ENCODE measurements at places on chromosomes 6 and 20.

GRCh38 chr6:88298066-88298845, 132.1 kb upstream of the CNR1 start:
- DNase-seq: no peak

- DNase-seq: no peak
These were observed 44.8 kb upstream of the FABP7 start for GRCh38 chr6:122734529-122735395.

GRCh38 chr6:34888874-34889555, at the start of gene ANKS1A:
ANKS1A (plus strand) TSS chr6:34889255; CDS start chr6:34889403, 148 bp downstream.
- DNase-seq: peak; percentile 74

- no peak for DNase-seq
These were observed 7.4 kb upstream of the TJAP1 start for GRCh38 chr6:43469947-43470346.

DNA sequence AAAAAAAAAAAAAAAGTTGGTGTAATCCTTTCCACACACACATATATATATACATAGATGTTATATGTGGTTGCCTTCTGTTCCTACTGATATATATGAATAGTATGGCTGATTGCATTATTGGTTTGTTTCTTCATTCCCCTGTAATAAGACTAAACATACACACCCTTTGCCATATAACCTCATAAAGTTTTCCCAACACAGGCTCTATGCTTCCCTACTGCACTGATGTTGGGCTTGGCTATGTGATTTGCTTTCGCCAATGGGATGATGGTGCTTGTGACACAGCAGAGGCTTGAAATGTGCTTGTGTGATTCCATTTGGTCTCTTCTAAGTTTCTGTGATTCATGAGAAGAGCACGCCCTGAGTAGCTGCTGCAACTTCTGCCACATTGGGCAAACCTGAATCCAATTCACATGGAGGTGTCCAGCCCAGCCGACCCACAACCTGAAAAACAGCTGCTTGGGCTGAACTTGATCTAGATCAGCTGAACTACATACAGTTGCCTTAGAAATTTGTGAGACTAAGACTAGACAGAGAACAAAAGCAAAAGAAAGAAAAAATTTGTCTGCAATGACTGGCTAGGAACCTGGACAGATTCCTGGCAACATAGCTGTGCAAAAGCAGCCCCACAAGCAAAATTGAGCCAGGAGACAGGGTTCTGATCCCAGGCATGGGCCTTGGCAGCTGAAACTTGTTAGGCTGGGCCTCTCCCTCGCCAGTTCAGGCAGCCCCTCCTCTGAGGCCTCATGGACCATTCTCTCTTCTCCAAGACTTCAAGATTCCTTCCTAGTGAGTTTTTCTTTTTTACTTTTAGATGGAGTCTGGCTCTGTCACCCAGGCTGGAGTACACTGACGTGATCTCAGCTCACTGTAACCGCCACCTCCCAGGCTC, 13.4 kb upstream of the TBC1D20 start:
- no peak for DNase-seq

- DNase-seq: no peak
These were observed 147.3 kb downstream of the UNC5CL start for GRCh38 chr6:40891686-40892085.

- no peak for DNase-seq
These were observed 14.3 kb downstream of the GLO1 start for GRCh38 chr6:38688579-38689087.

DNA sequence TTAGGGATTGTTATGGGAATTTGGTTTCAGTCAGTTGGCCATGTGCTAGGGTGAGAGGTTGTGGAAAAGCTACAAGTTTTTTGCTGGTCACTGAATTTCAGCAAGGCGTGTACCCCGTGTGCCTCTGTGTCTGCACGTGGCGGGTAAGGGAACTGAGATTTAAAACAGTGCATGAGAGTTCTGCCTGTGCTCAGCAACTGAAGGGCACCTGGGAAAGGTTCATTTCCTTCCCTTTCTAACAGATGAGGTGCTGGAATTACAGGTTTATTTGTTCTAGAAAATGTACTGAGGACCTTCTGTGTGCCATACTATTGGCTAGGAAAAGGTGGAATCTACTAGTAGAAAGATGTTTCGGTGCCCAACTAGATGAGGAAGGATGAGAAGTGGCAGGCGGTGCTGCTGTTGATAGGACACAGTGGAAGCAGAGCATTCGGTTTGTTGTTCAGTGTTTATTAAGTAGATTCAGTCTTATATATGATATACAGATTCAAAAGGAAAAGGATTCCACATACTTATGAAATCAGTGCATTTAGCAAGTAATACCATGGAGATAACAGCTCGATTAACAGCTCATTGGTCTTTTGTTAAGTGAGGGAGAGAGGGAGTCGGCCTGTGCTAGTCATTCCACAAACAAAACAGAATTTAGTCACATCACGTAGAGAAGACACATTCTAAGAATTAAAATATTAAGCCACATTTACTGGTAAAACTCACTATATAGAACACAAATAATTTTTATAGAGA, 84.7 kb downstream of the ASXL1 start:
- DNase-seq: no peak

GRCh38 chr6:83310046-83310445, 116.9 kb downstream of the RWDD2A start:
- peak; percentile 18 for DNase-seq

GRCh38 chr6:31339210-31339609, 17.8 kb downstream of the HLA-B start:
- DNase-seq: no peak

DNA sequence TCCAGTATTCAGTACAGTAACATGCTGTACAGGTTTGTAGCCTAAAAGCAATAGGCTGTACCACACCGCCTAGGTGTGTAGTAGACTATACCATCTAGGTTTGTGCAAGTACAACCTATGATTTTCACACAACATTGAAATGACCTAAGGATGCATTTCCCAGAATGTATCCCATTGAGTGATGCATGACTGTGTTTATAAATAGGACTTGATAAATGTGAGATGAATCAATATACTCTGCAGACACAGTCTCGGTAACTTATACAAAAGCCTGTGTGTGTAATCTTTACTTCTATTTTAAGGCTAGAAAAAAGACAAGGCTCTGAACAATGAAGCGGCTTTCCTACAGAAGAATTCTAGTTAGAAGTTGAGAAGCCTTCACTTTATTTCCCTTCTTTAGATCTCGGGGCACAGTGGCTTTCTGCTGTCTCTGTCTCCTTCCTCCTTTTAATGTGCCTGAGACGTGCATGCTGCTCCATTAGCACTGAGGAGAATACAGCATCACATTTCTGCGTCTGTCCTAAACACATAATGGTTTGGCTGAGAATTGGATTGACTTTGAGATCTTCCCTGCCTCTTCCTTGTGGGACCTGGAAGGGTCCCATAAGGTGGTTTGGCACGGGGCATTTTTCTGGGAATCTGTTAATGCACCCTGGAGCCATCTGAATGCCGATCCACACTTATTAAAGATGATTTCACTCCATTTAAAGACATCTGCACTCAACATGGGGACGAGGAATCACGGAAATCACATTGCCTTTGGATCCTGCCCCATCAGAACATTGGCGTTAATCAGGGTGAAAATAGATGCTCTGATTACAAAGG, 112.5 kb downstream of the SCML4 start:
- no peak for DNase-seq

DNA sequence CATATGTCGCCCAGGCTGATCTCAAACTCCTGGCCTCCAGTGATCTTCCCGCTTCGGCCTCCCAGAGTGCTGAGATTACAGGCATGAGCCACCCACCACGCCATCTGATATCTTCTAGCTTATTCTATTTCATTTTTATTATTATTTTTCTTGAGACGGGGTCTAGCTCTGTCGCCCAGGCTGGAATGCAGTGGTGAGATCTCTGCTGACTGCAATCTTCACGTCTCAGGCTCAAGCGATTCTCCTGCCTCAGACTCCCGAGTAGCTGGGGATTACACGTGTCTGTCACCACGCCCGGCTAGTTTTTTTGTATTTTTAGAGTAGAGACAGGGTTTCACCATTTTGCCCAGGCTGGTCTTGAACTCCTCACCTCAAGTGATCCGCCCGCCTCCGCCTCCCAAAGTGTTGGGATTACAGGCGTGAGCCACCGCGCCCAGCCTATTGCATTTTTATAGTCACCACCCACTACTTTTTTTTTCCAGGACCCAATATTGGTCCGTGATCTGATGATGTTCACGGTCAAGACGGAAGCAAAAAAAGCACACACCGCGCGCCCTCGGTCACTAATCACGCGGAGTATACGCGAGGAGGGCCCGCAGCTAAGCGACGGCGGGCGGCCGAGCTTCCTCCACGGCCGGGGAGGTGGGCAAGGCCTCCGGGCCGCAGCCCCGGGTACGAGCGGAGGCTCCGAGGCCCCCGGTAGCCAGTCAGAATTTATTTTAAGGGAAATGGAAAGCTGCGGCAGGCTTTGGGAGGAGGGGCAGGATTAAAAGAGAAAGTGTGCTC, 1.1 kb upstream of the LSM14B start:
- DNase-seq: peak; percentile 50

- no peak for DNase-seq
These were observed 37.3 kb upstream of the BPIFA2 start for GRCh38 chr20:33130568-33131061.

DNA sequence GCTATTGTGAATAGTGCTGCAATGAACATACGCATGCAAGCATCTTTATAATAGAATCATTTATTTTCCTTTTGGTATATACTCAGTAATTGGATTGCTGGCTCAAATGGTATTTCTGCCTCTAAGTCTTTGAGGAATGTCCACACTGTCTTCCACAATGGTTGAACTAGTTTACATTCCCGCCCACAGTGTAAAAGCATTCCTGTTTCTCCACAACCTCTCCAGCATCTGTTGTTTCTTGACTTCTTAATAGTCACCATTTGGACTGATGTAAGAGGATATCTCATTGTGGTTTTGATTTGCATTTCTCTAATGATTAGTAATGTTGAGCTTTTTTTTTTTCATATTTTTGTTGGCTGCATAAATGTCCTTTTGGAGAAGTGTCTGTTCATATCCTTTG, 208.7 kb downstream of the PHF3 start:
- no peak for DNase-seq

DNA sequence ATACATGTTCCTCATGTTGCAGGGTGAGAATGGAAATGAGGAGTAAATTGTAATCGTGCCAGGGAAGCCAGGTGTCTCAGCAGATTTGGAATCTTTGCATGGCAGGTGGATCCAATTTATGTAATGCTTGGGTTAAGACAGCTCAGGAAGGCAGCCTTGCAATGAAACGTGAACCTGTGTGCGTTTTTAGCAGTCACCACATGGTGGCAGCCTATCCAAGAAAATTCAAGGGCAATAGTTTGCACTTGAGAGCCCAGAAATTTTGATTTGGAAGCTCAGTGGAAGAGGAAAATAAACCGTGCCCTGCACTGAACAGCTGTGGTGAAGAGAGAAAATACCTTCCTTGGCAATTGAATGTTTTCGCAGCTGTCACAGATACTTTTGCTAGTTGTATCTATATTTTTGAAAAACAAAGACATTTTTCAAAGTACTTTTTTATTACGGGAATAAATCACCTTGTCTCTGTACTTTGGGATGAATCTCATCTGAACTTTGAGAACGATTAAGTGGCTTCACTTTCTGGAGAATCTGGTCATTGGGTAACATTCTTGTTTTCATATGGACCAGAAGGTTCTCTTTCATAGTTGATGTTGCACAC, 26.5 kb downstream of the MTHFD1L start:
- DNase-seq: peak; percentile 83

- no peak for DNase-seq
These were observed 76.8 kb downstream of the NCOA7 start for GRCh38 chr6:125867483-125867942.

GRCh38 chr6:20313960-20314530, 87.6 kb upstream of the E2F3 start:
- no peak for DNase-seq

DNA sequence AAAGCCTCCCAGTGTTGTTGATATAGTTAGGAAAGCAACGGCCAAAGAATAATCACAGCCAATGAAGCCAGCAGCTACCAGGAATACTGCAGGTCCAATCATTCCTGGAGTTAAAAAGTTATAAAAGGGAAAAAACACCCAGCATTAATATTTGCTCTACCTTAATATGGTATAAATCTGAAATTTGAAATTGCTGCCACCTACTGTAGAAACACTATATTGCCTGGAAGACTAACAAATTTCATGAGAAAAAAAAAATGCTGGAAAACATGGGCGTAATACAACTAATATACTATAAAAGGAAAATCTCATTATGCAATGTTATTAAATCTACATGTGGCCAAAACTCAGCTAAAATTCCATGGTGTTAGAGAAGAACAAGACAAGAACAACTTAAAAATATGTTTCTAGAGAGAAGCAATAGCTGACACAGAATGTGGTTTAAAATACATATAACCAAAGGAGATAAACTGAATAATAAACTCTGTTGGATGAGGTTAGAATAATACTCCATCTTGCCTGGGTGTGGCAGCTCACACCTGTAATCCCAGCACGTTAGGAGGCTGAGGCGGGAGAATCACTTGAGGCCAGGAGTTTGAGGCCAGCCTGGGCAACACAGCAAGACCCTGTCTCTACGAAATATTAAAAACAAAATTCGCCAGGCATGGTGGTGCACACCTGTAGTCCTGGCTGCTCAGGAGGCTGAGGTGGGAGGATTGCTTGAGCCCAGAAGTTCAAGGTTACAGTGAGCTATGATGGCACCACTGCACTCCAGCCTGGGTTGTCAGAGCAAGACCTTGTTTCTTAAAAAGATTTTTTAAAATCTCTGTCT, 43.1 kb downstream of the SLC17A5 start:
- DNase-seq: peak; percentile 75

DNA sequence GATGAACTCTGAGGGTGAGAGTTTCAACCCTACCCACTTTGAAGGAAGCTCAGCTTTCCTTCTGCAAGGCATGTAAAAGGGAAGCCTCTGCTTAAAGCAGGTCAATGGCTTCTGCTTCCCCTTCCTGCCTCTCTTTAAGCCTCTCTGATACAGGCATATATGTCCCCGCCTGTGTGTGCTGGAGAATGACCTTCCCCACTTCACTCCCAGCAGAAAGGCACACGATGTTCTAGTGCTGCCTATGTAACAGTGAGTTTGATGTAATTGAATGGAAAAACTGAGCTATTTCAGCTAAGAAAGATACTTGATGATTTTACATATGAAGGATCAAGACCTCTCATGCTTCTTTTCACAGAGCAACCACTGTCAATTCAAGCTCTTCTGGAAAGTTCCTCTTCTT, 632.2 kb downstream of the HACE1 start:
- no peak for DNase-seq

GRCh38 chr6:31740397-31741223, 805 bp downstream of the MSH5 start:
- peak; percentile 41 for DNase-seq

DNA sequence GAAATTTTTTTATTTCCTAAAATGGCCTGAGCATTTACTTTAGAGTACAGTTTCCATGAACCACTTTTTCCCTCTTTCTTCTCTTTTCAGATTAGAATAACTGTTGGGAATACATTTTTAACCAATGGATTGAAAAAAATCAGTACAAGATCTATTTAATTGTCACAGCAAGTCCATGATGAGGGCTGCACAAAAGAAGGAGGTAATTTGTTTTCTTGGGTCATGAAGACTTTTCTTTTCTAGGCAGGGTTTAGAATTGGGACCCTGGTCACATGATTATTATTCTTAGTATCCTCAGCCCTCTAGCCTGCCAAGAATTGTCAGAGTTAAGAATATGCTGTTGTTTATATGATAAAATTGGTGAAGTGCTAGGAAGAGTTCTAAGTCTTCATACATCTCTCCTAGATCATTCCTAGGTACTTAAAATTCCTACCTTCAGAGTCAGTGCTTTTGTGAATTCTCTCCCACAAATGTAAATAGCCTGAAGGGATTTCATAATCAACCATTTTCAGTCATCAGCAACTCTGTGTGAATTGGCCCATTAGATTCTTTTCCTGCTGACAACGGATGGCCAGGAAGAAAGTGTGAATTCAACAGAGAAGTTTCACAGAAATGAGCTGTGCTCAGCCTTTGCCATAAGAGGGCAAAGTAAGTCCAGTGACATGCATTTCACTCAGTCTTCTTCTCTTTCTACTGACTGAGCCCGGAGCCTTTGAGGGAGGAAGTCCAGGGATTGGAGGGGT, 32.4 kb upstream of the TPBG start:
- DNase-seq: no peak
